ENCODE measurements at places on chromosomes 4 and X.

DNA sequence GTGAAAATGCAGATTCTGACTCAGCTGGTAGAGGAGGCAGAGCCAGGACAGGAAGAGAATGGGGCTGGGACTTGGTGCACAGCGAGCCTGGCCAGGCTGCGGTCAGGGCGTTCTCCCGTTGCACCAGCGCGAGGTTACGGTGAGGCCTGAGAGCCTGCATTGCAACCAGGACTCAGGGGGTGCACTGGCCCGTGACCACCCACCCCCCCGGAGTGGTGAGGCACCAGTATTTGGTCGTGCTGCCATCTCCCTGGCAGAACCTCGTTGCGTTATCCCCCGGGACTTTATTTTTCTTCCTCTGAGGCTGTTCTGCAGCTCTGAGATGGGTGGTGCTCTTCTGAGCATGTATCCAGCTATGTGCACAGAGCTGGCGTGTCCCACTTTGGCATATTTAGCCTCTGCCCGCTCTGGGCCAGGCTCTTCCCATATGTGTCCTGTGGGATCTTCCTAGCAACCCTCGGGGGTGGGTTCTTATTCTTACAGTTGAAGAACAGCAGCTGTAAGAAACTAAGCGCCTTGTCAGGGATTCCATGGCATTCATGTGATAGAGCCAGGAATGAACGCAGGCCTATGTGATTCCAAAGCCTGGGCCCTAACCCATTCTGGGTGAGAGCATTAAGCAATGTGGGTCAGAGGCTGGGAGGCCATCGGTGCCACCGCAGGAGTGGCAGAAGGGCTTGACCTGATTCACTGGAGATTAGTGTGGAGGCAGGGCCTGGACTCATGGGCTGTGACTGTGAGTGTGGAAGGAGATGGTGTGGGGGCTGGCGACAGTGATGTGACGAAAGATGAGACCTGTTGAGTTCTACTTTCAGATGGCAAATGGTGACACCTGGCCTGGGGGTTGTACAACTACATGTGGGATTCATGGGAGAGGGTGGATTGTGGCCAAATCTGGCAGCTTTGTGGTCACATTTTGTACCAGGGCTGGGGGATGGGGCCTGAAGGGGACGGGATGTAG lies 3.1 kb downstream of the TADA2B start:
- H3K27me3 ChIP-seq = no peaks in the 10 kb centered on the region
- H3K27ac ChIP-seq = peak overlapping the region; percentile 4
- no peak for DNase-seq

DNA sequence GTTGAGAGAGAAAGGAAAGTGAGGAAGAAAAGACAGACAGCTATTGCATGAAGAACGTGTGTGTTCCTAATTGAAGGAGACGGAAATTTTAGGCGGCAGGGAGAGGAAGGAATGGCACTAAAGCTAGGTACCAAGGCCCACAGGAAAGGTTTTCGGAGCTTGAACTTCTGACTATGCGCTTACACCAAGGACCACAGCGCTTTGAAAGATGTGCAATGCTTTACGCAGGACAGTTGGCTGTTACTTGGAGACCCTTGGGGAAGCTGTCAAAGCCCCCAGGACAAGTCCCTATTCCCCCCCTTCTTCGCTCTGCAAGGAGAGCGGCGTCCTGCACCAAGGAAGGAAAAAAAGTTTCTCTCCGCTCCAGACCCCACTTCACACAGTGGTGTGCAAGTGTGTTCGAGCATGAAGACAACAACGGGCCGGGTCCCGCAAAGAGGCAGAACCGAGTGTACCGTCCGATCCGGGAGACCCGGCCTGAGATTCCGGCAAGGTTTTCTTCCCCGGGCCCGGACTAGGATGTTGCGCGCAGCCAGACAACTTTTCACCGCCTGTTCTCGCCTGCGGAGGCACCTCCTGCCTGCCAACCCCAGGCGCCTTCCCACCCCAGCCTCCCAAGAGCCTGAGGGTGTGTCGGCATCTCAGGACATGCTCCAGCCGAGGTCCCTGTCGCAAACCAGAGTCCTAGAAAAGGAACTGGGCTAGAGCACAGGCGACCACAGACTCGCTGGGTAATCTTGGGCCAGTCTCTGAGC lies 896 bp downstream of the KDR start:
- peaks cover 21% of the 10 kb centered on the region for H3K4me1 ChIP-seq
- no peaks in the 10 kb centered on the region for H3K36me3 ChIP-seq
- DNase-seq = no peak
- peaks cover 4% of the 10 kb centered on the region for H3K27me3 ChIP-seq
- H3K4me3 ChIP-seq = peak overlapping the region; percentile 52
- H3K27ac ChIP-seq = no peak overlapping the region

DNA sequence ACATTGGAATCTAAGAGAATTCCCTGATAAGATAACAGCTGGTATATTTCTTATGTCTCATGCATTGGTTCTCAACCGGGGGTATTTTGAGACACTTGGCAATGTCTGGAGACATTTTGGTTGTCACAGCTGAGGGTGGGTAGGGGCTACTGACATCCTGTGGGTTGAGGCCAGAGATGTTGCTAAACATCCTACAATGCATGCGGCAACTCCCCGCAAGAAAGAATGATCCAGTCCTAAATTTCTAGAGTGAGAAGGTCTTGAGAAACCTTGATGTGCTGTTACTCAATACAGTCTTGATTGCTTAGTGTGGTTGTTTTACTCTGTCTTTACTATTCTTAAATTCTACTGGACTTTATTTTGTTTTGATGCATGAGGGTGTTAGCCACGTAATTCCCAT lies 287.2 kb downstream of the FRMPD4 start:
- no peak for DNase-seq
- H3K27me3 ChIP-seq = no peaks in the 10 kb centered on the region
- no peak overlapping the region for H3K4me3 ChIP-seq
- no peaks in the 10 kb centered on the region for H3K4me1 ChIP-seq

- no peaks in the 10 kb centered on the region for H3K27me3 ChIP-seq
- H3K27ac ChIP-seq = no peak overlapping the region
- H3K4me3 ChIP-seq = no peak overlapping the region
- no peak for DNase-seq
These were observed 137.7 kb upstream of the RAPGEF2 start for GRCh38 chr4:158965226-158965625.

DNA sequence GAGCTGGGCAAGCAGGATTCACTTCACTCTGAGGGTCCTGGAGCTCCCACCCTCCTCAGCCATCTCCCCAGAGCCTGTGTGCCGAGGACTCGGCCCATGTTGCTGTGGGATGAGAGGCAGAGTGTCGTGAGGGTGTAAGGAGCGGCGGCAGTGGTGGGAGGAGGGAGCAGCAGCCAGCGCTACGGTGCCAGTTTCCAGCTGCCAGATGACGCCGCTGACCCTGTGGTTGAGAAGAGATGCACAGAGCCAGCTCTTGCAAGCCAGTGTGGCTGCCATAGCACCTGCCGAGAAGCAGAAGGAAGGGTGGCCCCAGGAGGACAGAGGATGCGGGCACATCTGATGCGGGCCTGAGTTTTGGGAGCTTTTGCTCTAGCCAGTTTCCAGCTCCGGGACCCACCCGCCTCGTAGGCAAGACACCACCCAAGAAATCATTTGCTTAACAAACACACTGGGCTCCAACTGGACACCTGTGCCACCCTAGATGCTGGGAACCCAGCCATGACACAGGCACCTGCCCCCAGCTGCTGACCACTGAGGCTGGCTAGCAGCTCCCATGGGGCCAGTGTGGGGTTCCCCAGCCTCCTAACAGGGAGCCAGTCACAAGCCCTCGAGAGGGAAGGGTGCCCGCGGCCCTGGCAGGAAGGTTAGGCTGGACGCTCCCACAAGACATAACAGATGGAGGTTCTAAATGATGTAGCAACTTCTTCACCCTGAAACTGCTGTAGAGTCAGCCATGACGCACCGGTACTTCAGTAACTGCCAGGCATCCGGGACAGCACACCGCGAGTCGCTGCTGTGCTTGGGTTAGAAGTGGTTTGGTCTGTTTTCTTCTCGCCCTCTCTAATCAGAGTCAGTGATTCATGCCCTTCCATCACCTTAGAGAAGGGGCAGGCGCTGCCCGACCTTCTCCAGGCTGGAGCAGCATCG lies 8.9 kb downstream of the MSANTD1 start:
- H3K27me3 ChIP-seq = no peaks in the 10 kb centered on the region
- no peaks in the 10 kb centered on the region for H3K36me3 ChIP-seq
- peaks cover 21% of the 10 kb centered on the region for H3K4me1 ChIP-seq
- no peak overlapping the region for H3K27ac ChIP-seq

Data from esophagus squamous epithelium (tissue), 5 donors.